HCT116 (cell line): ENCODE measurements at places on chromosomes 1 and 21. TPM values are rescaled to one million over a fixed set of nuclear protein-coding genes. Genes with fewer than 3 reads are reported as not detected.
A peak's percentile ranks its signal among the peaks of the same experiment; 100 is the strongest.

SPRR5 gene
- not detected for total RNA-seq

NRIP1 gene
- total RNA-seq = 29.6 TPM

WDR3 gene
- total RNA-seq = 70.5 TPM

DNA sequence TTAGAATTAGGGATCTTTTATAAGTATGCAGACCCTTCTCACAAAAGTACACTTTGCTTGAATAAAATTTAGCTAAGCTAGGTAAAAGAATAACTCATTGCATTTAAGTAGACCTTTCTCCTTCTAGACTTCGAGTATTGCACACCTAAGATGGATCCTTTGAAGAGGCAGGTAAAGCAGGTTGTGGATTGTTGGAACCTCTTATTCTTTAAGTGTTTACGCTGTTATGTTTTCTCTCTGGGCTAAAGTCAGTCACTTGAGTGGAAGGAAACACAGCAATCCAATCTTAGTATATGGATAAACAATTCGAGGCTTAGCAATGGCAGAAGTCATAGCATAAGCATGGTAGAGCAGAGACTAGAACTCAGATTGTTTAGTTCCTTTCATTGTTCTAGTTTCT is 11.4 kb downstream of the MAGI3 start:
- H3K27ac ChIP-seq = no peak overlapping the region
- H3K4me1 ChIP-seq = peaks cover 3% of the 10 kb centered on the region; the same call in 1 of the 2 replicates
- H3K36me3 ChIP-seq = no peaks in the 10 kb centered on the region
- no peak overlapping the region for H3K4me3 ChIP-seq
- no peaks in the 10 kb centered on the region for H3K27me3 ChIP-seq

DNA sequence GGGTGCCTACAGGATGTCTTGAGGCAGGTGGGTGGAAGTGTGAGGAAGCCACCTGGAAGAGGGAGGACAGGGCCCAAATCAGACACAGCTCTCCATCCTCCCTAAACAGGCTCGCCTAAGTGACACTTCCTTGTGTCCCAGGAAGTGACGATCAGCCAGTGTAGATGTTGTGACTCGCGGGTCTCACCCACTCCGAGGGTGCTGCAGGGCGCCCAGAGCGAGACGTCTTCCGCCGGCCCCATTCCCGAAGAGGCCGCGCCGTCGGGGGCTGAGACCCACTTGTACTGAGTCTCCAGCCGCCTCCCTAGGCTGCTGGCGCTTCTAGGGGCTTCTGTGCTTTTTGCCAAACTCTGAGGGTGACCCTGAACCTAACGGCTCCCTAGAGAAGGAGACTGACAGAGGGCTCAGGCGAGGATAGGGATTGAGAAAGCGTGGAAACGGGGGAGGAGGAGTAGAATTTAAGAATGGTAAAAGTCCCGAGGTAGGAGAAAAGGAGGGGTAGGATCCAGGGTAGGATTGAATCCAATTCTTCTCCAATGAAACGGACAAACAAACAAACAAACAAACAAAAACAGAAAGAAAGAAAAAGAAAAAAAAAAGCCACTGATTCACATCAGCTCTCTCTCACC is 543 bp upstream of the MARK1 start:
- H3K27ac ChIP-seq = peak overlapping the region; percentile 57; the same call in 1 of the 2 replicates
- no peaks in the 10 kb centered on the region for H3K36me3 ChIP-seq
- 0 out of 2 replicates have a peak, but pooled peaks cover 3% of the 10 kb centered on the region for H3K27me3 ChIP-seq
- H3K4me3 ChIP-seq = peak overlapping the region; percentile 58
- no peak for DNase-seq

DNA sequence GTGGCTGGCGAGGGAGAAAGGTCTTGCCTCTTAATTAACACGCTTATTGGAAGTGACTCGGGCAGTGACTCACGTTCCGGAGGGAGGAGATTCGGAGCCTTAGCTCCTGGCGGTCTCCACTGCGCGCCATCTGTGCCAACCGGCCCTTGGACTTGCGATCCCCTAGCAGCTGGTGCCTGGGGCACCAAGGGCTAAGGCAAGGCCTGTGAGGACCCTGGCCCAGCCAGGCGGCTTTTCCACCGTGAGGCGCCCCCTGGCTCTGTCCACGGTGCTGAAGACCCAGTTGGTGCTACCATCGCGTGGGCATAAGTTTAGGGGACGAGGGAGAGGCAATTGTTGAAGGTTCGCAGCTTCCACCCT is 1.3 kb upstream of the SYT6 start:
- no peak overlapping the region for H3K27ac ChIP-seq
- no peak for DNase-seq
- no peak overlapping the region for H3K4me3 ChIP-seq
- H3K36me3 ChIP-seq = no peaks in the 10 kb centered on the region
- H3K4me1 ChIP-seq = no peaks in the 10 kb centered on the region
- H3K27me3 ChIP-seq = peaks cover 35% of the 10 kb centered on the region

GRCh38 chr21:39874759-39875158 is 7.5 kb downstream of the PCP4 start:
- 0 out of 2 replicates have a peak, but pooled peaks cover 4% of the 10 kb centered on the region for H3K27me3 ChIP-seq
- DNase-seq = no peak
- no peaks in the 10 kb centered on the region for H3K4me1 ChIP-seq
- H3K4me3 ChIP-seq = no peak overlapping the region

DNA sequence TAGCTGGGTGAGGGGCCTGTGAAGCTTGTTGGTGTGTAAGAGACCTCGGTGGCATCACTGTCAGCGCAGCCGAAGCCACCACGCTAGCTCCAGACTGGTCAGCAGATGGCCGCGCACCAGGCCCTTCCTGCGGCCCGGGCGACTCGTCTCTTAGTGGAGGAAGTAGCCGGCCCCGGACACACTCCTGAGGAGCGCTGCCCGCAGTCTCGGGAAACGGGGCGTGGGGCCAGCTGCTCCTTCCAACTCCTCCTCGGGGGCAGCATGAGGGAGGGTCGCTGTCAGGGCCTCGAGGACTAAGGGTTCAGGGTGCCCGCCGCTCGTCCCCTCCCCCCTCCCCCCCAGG is 20.4 kb downstream of the H3-3A start:
- peak overlapping the region; percentile 84 for H3K27ac ChIP-seq
- no peaks in the 10 kb centered on the region for H3K27me3 ChIP-seq
- DNase-seq = no peak
- H3K4me1 ChIP-seq = 0 out of 2 replicates have a peak, but pooled peaks cover 2% of the 10 kb centered on the region

GRCh38 chr1:209328196-209328595 is 255.3 kb upstream of the CAMK1G start:
- peaks cover 14% of the 10 kb centered on the region for H3K27me3 ChIP-seq
- no peak overlapping the region for H3K27ac ChIP-seq
- H3K36me3 ChIP-seq = no peaks in the 10 kb centered on the region
- no peaks in the 10 kb centered on the region for H3K4me1 ChIP-seq

DNA sequence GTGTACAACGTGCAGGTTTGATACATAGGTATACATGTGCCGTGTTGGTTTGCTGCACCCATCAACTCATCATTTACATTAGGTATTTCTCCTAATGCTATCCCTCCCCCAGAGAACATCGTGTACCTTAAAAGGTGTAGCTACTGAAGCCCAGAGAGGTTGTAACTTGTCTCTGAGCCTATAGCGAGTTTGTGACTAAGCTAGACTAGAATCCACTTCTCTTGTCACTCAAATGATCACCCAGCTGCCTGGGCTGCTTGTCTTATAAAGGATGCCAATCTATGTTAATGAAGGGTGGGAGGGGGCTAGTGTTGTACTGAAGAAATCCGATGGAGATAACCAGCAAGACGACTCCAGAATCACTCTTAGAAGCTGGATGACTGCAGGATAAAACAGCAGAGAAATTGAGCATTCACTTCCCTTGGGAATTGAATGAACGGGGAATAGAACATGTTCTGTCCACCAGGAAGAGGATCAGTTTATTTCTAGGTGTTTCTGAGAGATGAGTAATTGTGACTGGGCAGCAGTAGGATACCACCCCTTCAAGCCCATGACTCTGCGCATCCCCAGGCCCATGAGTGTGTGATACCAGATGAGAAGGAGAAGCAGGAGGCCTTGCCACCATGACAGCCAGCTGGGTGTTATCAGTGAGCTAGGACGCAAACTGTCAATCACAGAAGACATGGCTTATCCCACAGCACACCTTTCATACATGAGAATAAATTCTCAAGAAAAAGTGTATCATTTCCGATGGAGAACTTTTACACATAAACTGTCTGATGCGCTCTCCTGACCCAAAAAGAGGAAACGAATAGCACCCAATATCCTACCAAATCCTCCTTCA is 390.4 kb downstream of the NTNG1 start:
- H3K4me3 ChIP-seq = no peak overlapping the region
- H3K36me3 ChIP-seq = no peaks in the 10 kb centered on the region
- H3K4me1 ChIP-seq = no peaks in the 10 kb centered on the region
- no peak for DNase-seq
- no peaks in the 10 kb centered on the region for H3K27me3 ChIP-seq
- no peak overlapping the region for H3K27ac ChIP-seq

- H3K27ac ChIP-seq = no peak overlapping the region
- DNase-seq = no peak
- H3K4me3 ChIP-seq = no peak overlapping the region
Observed at GRCh38 chr1:113369699-113370098, 20.6 kb upstream of the MAGI3 start.

- H3K4me1 ChIP-seq = no peaks in the 10 kb centered on the region
- no peak overlapping the region for H3K4me3 ChIP-seq
- peaks cover 8% of the 10 kb centered on the region for H3K36me3 ChIP-seq
- no peak for DNase-seq
Observed at GRCh38 chr1:70264839-70265238, 43.7 kb downstream of the SRSF11 start.

DNA sequence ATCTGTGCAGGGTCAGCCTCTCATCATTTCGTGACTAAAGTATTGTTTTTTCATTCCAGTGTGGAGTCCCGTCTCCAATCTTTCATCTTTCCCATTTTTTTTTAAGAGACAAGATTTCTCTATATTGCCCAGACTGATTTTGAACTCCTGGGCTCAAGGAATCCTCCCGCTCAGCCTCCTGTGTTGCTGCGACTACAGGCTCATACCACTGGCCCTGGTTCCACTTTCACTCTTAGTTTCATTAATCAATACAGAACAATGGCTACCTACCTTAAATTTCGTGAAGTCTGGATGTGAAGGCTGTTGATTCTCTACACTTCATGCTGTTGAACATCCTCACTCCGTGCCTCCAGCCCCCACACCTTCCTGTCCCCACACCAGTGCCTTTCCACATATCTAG is 97.7 kb upstream of the GREM2 start:
- H3K27me3 ChIP-seq = no peaks in the 10 kb centered on the region
- no peak overlapping the region for H3K27ac ChIP-seq
- no peak overlapping the region for H3K4me3 ChIP-seq
- no peaks in the 10 kb centered on the region for H3K36me3 ChIP-seq
- DNase-seq = no peak
- H3K4me1 ChIP-seq = no peaks in the 10 kb centered on the region

DNA sequence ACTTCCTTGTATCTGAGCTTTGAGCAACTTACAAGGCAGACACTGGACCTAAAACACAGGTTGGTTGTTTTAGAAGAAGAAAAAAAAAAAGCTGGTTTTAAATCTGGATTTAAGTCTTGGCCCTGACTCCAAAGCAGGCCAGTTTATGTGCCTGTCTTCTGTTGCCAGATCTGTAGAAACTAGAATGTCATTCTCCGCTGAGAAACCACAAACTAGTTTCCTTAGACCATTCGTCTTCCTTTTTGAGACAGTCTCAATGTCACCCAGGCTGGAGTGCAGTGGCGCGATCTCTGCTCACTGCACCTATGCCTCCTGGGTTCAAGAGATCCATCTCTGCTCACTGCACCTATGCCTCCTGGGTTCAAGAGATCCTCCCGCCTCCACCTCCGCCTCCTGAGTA is 33.9 kb downstream of the APP start:
- no peak overlapping the region for H3K27ac ChIP-seq
- peaks cover 32% of the 10 kb centered on the region for H3K4me1 ChIP-seq
- no peak for DNase-seq
- H3K4me3 ChIP-seq = no peak overlapping the region

- no peak overlapping the region for H3K4me3 ChIP-seq
- peak; percentile 36 for DNase-seq
- no peaks in the 10 kb centered on the region for H3K36me3 ChIP-seq
- peaks cover 17% of the 10 kb centered on the region for H3K4me1 ChIP-seq
Observed at GRCh38 chr1:116574581-116575291, 3.9 kb upstream of the CD58 start.

DNA sequence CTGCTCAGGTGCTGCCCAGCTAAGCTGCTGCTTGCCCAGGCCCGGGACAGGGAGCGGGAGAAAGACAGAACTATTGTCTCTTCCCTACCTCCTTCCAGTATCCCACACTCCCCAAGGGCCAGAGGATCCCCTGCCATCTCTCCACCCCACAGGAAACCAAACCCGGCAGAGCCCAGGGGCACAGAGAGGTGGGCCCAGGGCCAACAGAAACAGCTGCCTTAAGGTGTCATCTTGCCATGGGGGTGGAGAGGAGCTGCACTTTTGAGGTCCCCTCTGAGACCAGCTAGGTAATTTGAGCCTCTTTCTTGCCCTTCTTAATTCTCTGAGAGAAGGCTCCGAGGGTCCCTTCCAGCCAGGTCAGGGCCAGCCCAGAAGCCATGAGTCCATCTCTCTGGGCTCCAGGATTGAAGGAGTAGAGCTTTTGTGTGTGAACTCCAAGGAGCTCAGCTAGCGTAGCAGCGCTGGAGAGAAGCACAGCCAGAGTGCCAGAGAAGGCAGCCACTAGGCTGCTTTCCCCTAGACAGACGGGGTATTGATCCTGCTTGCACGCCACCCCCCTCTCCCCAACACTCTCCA is 9.7 kb upstream of the GPR61 start:
- DNase-seq = no peak
- H3K27me3 ChIP-seq = no peaks in the 10 kb centered on the region; the same call in 1 of the 2 replicates

DNA sequence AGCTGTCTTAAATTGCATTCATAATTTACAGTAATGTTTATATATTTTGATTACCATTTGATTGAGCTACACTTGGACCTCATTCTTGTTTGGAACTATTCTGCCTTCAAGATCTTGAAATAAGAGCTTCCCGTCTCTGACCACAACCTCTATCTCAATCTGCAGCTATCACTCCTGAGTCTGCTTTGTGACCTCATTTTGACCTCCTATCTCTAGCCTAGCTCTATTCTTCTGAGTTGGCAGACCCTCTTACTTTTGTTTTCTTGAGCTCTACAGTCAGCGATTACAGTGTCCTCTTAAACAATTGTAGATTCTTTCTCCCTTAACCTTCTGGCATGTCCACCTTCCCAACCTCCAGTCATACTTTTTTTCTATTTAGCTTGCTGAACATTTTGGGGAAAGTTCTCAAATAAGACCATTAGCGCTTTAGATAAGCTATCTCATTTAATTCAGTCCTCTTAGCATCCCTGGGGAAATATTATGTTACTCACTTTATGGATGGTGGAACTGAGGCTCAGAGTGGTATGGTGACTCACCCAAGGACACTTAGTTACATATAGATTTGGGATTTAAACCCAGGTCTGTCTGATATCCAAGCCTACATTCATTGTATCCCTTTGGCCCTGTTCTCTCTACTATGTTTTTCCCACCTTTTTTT is 19.1 kb downstream of the RPAP2 start:
- H3K36me3 ChIP-seq = peaks cover 2% of the 10 kb centered on the region; the same call in 1 of the 2 replicates
- DNase-seq = no peak
- H3K27me3 ChIP-seq = no peaks in the 10 kb centered on the region

DNA sequence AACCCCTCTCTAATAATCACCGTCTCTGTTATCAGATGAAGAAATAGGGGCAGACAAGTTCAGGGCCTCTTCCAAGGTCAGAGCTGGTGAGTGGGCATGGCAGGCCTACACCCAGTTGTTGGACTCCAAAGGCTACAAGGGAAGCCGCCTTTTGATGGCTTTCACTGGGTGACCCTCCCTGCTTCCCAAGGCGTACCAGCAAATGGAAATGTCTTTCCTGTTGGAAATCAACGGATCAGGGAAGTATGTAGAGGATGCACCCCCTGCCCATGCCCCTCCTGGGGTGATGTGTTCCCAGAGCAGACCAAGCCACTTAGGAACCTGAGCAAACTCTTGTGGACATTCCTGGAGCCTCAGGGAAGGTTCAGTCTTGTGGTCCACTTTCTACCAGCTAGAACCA is 47.4 kb downstream of the LGR6 start:
- no peak for DNase-seq
- peaks cover 7% of the 10 kb centered on the region; the same call in 1 of the 2 replicates for H3K27me3 ChIP-seq
- H3K36me3 ChIP-seq = no peaks in the 10 kb centered on the region
- H3K4me1 ChIP-seq = peaks cover 17% of the 10 kb centered on the region
